ENCODE measurements at places on chromosomes 16 and 17.

DNA sequence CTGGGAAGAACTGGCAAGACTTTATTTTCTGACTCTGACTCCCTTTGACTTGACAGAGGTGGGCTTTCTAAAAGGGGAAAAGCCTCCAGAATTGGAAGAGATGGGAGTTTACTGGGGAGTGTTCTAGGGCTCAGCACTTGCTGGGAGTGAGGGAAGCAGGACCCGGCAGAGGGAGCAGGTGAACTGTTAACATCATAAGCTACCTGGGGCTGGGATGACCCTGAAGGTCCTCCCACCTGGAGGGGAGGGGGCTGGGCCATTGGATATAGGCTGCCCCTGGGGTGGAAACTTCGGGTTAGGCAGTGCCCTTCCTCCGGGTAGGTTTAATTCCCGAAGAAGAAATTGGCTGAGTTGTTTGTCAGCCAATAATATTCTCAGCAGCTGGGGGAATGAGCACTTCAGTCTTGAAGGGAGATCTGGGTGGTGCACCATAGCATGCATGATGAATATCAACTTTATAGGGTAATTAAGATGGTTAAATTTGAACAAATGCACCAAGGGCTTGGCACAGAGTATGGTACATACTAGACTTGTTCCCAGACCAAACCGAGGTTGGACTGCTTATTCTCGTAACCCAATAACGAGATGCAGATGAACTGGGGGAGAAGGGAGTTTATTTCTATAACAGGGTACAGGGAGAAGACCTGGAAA is 337.0 kb downstream of the HAPSTR1 start:
- no peak for DNase-seq

DNA sequence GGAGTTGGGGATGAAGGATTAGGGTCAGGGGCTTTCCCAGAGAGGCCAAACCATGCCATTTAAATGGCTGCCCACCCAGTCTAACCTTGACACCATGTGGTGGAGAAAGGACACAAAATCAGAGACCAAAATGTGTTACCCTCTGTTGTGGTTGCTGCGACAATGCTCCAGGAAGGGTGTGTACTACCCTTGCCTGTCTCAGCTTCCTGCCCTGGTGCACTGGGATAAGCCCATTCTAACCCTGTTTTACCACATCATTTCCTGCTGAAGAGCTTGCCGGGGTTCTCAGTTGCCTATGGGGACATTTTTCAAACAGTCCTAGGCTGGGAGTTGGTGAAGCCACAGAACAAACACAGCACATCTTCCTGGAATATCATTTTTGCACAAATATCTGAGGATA is 4.9 kb downstream of the OR4D1 start:
- peak; percentile 46 for DNase-seq

GRCh38 chr17:56699186-56699894 is 105.8 kb downstream of the NOG start:
- DNase-seq, result no peak

GRCh38 chr17:62578757-62579487 is 48.5 kb upstream of the MRC2 start:
- DNase-seq, result no peak

GRCh38 chr17:19703828-19704613 is 12.4 kb downstream of the SLC47A2 start:
- no peak for DNase-seq

GRCh38 chr16:88608076-88608475 is 30.3 kb upstream of the IL17C start:
- no peak for DNase-seq

DNA sequence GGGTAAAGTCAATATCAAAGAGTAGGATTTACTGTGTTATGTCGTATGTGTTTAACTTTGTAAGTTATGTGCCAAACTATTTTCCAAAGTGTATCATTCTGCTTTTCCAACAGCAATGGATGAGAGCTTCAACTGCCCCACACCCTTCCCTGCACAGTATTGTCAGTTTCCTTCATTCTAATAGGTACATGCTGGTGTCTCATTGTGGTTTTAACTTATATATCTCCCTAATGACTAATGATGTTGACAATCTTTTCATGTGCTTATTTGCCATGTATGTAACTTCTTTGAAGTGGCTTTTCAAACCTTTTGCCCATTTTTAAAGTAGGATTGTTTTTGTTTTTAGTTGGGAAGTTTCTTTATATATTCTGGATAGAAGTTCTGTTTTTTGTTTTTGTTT is 3.8 kb downstream of the DDX19B start:
- DNase-seq, result no peak

- DNase-seq, result no peak
These were observed 57.9 kb downstream of the MYO1D start for GRCh38 chr17:32819035-32819434.

DNA sequence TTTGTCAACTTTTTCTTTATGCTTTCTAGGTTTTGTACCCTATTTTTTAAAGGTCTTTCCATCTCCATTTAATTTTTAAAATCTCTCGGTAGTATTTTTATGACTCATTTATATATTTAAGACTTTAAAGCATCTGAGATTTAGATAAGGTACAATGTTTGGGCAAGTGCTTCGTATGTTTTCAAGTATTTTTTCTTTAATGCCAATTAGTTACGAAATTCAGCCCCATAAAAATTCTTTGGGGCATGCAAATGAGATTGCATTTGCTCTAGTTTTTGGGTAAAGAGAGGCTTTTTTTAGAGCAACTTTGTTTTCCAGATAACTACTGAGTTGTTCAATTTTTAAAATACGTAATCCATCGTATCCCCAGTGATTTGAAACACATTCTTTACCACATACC is 65.3 kb upstream of the CRHR1 start:
- no peak for DNase-seq

DNA sequence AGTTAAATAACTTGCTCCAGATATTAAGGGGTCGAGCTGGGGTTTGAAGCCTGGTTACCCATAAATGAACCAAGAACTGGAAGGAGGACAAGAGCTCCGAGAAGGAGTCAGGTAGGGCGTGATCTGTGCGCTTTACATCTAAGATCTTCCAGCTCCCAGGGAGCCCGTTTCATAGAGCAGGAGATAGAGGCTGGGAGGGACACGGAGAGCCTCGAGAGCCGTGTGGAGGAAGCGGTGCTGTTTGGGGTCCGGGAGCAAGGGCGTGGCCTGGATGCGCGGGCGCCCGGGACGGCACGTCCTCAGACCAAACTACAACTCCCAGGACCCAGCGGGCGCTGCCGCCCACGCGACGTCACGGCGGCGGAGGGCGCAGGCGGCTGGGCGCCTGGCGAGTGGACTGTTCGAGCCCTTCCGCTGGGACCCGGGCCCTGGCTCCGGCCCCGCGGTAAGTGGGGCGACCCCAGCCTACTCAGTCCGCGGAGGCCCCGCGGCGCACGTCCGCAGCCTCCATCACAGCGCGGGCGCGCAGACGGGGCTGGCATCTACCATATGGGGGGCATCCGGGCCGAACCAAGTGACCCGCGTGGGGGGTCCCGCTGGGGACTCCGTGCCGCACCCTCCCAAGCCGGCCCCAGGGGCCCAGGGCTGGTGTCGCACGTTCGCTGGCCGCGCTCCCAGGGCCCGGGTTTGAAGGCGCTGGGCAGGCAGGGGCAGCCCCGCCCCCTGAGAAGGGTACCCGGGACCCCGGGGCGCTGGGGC is at the start of gene BCKDK:
Gene BCKDK, plus strand, starts transcription at position 352 of the 759 bp plus-strand sequence. CDS start 838 bp downstream, outside the sequence.
- DNase-seq, result peak; percentile 33

GRCh38 chr16:56438038-56438437 is 12.7 kb upstream of the AMFR start:
- DNase-seq, result no peak

DNA sequence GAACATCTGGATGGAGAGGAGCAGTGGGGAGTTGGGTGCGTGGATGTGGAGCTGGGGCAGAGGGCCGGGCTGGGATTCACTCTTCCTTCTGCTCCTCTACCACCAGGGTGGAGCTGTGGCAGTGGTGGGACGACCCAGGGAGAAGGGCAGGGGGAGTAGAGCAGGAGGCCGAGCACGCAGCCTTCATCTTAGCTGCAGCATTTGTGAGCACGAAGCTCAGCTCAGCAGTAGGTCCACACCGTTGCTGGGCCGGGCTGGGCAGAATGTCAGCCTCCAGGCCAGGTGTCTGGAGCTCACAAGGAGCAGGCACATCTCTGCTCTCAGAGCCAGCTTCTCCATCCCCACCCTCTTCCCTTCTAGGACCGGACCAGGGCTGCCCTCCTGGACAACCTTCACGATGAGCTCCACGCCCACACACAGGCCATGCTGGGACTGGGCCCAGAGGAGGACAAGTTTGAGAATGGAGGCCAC is 55.7 kb downstream of the OR1D5 start:
- DNase-seq, result no peak

GRCh38 chr17:80285237-80285920 is 24.7 kb downstream of the RNF213 start:
- DNase-seq, result no peak

DNA sequence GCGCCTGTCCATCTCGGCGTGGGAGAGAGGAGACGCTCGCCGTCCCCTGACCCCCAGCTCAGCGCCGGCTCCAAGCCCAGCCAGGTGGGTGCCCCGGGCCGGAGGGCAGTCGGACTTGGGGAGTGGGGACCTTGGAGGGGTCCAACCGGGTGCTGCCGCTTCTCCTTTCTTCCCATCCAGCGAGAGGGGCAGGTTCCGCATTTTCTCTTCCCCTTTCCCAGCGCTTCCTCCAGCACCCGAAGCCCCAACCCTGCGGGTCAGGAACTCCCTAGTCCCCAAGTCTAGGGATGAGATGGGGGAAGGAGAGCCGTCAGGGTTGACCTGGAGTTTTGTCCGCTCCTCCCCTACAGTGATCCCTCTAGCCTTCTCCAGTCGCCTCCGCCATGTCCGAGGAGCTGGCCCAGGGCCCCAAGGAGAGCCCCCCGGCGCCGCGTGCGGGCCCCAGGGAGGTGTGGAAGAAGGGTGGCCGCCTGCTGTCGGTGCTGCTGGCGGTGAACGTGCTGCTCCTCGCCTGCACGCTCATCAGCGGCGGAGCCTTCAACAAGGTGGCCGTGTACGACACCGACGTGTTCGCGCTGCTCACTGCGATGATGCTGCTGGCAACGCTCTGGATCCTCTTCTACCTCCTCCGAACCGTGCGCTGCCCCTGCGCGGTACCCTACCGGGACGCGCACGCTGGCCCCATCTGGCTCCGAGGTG is at the start of gene OTOP2:
Gene OTOP2, plus strand, starts transcription at position 24 of the 699 bp plus-strand sequence. Its CDS starts 360 bp downstream, at position 384.
- DNase-seq, result no peak

- DNase-seq, result no peak
These were observed 23.7 kb downstream of the NOD2 start for GRCh38 chr16:50717091-50717490.

DNA sequence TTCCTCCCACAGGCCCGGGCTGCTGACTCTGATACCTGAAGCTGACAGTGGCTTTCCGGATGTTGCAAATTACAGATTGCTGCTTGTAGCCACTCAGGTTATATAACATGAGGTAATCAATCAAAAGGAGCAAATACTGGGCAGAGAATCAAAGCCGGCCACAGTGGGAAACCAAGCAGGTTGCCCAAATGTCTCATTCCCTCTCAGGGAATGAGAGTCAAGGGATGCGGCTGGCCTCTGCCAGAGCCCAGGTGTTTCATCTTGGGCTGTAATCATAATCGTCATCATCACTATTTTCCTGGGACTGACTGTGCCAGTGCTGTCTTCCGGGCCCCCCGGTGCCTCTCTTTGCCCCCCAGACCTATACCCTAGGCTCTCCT is 292.4 kb upstream of the FOXF1 start:
- no peak for DNase-seq

- DNase-seq, result no peak
These were observed 47.9 kb downstream of the SLC6A4 start for GRCh38 chr17:30187573-30187972.

DNA sequence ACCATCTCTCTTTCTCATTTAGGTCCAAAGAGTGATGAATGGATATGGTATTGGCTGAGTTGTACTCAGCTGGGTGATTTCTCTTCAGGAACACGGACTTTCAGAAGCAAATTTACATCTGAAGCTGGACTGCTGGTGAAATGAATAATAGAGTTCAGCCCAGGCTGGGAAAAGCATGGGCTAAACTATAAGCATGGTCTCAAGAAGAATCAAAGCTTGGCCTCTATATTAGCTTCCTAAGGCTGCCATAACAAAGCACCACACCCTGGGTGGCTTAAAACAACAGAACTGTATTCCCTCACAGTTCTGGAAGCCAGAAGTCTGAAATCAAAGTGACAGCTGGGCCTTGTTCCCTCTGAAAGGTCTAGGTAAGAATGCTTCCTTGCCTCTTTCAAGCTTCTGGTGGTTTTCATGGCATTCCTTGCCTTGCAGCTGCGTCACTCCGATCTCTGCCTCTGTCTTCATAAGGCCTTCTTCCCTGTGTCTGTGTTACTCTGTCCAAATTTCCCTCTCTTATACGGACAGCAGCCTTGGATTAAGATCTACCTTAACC is 89.8 kb upstream of the CES5A start:
- no peak for DNase-seq

- DNase-seq, result no peak
These were observed 10.7 kb downstream of the GFOD2 start for GRCh38 chr16:67708368-67708771.

GRCh38 chr16:27628241-27628942 is 78.4 kb downstream of the KATNIP start:
- DNase-seq, result no peak

- DNase-seq, result no peak
These were observed 2.1 kb downstream of the CCL4L2 start for GRCh38 chr17:36212966-36213365.

DNA sequence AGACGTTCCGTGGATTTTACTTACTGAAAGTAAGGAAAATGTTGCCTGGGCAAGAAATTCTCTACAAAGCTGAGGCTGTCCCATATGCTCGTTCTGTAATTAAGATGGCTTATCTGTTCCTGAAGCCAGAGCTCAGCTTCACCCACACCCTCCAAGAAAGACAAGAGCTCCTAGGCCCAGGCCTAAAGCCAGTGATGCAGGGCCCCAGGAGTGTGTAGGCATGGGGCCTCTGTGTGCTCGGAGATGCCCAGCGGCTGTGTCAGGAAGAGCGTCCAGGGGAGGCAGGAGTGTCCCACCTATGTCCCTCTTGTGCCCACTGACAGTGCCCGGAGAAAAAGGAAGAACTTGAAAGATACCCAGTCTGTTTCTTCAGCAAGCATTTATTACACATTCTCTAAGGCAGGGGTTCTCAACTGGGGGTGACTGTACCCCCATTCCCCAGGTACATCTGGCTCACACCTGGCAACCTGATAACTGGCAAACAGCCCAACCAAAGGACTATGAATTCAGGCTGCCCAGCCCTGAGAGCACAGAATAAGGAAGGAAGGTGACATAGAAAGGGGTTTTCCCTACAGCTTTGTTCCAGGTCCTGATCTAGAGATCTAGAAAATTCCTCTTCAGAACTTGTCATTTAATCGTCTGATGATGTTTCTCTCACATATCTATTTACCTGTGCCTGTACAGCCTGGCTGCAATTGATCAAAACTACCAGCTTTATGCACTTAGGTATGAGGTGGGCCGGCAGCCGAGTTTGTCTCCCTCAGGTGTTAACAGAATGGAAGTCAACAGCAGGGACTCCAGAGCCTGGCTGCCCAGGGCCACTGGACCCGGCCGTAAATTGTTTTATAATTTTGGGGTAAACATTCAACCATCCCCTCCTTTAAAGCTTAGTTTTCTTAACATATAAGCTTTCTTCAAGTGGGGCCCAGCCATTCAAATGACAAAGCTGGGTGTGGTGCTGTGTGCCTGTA is 12.0 kb downstream of the SNN start:
- DNase-seq, result no peak

DNA sequence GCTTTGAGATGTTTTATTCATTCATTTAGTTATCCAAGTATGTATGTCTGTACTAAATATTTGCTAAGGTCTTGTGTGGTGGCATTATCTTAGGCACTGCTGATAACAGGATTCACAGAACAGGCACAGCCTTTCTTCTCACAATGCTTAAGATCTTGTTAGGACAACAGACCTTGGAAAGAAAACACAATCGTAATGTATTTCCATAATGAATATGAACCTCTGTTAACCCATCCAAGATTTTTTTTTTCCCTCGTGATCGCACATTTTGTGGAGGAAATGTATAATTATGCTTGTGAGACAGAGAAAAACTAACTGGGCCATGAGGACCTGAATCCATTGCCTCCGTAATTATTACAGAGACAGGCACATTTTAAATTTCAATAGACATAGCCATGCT is 121.9 kb downstream of the NPIPB5 start:
- no peak for DNase-seq

Data from effector CD4-positive, alpha-beta T cell (primary cell).